ENCODE measurements at places on chromosomes 12 and 14.
A peak's percentile ranks its signal among the peaks of the same experiment; 100 is the strongest.

- DNase-seq, result no peak
Observed at GRCh38 chr14:104637546-104638003, 33.0 kb upstream of the TMEM179 start.

GRCh38 chr12:79514730-79515529, 175.8 kb downstream of the PAWR start:
- DNase-seq, result no peak

- peak; percentile 11 for DNase-seq
Observed at GRCh38 chr12:105418821-105419291, 88.4 kb downstream of the C12orf75 start.

GRCh38 chr12:33587784-33588712, 148.4 kb upstream of the SYT10 start:
- DNase-seq, result peak; percentile 40

DNA sequence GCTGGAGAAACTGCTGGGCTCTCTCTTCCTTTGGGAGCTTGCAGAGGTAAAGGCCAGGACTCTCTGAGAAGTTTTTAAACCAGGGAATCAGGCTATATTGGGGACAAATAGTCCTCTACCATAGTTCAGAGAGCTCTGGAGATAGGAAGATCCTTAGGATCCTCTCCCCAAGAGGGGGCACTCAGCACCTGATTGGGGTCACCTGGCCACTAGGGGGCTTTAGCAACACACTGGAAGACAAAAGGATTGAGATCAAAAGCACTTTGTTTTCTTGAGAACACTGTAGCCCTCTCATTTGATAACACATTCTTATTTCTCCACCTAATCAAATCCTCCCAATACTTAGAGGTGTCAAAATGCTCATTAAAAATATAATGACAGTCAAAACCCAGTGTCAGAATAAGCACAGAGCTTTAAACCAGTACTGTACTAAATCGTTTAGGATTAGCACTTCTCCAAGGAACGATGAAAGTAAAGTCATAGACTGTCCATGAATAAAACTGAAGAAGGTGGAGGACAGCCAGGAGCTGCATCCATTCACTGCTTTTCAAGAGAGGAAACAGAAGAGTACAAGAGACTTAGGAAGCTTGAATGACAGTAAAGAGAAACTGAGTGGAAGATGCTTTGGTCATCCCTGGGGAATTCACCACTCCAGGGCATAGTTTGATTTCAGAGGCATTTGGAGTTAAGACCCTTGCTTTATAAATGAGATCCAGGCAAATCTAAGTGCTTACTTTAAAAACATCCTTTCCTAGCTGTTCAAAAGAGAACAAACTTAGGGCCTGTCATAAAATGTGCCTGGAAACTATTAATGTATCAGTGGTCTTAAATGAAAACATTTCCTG, 26.5 kb downstream of the BMP4 start:
- no peak for DNase-seq
